ENCODE measurements at places on chromosomes 2 and 18.
A peak's percentile ranks its signal among the peaks of the same experiment; 100 is the strongest.

DNA sequence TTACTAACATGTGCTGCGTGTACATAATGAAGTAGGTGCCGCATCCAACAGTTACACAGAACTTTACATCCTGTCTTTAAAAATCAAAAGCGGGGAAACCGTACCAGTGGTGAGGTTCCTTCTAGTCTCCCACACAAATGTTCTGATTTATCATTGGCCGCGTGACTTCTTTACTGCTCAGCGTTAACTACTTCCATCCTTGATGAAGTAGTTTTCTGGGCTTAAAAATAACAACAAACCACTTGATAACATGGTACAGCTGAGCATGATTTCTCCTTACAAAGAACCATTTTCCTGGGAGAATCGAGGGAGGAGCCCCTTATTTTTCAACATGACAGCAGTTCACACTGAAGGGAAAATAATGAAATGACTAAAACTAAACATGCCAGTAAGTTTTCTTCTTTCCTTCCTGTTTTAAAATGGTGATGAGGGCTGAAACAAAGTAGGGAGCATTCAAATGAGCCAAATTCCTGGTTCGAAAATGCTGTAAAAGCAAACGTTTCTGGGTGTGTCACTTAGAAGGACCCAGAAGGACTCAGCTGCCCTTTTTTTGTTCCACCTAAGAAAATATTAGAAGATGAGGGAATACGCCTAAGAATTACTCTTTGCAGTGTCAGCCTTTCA is 9.9 kb downstream of the EMILIN2 start:
- DNase-seq, result no peak

DNA sequence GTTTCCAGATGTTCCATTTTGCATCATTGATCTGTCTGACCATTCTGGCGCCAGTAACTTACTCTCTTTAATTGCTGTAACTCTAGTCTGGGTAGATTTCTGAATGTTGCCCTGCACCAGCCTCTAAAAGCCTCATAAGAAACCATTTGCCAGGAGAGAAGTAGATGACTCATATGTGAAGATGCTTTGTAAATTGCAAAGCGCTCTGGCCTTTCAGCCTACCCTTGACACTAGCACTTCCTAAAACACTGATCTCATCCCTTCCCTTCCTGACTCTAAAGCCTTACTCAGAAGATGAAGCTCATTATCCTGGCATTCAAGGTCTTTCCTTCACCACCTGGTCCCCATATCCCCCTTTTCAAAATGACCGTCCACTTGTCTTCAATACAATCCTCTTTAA is 193.2 kb upstream of the MEX3C start:
- no peak for DNase-seq

DNA sequence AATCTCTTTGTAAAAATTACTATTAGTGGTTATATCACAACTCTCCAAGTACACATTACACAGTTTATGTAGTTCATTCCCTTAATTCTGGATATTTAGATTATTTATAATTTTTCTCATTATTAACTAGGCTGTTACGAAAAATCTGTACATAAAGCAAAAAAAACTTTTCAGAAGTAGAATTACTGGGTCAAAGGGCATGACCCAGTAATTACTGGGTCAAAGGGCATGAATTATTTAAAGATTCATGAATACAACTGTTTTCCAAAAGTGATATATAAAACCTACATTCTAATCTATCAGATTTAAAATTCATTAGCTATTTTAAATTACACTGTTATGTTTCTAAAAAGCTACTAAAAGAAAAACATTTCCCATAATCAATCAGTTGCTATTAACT is 55.3 kb downstream of the MSH6 start:
- no peak for DNase-seq

DNA sequence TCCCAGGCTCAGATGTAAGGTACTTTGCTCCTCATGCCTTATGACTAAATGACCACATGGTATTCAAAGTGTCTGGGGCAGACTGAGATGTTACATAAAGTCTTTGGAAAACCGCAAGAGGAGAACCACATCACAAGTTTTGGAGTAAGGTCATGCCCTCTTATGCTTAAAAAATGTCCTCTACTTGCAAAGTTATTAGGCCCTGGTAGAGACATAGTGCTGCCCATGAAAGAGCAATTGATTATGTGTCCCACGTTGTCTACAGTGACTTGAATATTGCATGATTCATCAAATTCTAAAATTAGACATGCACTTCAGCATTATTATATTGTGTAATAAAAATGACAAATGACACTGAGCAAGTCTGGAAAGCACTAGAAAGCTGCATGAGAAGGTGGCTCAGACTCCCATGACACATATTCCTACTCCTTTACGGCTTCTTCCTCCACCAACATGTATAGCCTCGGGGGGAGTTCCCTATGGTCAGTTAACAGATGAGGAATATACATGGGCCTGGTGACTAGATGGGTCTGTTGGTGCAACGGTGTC is 602.6 kb upstream of the VRK2 start:
- DNase-seq, result no peak

GRCh38 chr18:10474309-10474708 is 19.9 kb downstream of the APCDD1 start:
- DNase-seq, result no peak

DNA sequence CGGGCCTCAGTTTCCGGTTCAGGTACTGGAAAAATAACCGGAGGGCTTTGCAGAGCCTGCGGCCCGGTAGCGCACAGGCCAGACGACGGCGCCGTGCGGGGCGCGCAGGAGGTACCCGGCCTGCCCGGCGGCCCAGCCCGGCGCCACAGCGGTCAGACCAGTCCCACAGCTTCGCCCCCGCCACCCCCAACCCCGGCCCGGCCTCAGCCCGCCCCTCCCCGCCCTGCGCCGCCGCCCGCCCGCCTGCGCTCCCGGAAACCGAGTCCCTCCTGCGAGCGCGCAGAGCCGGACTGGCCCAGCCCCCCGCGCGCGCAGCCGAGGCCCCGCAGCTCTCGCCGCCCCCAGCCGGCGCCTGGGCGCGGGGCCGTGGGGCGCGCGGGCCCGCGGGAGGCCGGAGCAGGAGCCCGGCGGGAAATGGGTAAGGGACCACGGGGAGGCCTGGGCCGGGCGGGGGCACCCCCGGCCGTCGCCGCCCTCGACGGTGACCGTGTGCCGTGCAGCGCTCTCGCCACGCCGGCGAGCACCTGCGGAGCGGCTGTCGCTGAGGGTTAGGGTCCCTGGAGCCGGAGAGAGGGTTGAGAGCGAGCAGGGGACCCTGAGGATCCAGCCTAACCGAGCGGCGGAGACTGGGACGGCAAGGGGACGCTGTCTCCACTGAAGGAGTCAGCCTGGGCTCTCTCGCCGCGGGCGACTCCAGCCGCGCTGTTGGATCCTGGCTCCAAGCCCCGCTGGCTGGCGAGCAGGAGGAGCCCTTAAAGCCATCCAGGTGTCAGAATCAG is 16.5 kb upstream of the PSD4 start:
- DNase-seq, result no peak

GRCh38 chr2:72780477-72780876 is 45.4 kb downstream of the EXOC6B start:
- DNase-seq, result no peak

- no peak for DNase-seq
These were observed 7.9 kb downstream of the SERPINB12 start for GRCh38 chr18:63550068-63550467.

DNA sequence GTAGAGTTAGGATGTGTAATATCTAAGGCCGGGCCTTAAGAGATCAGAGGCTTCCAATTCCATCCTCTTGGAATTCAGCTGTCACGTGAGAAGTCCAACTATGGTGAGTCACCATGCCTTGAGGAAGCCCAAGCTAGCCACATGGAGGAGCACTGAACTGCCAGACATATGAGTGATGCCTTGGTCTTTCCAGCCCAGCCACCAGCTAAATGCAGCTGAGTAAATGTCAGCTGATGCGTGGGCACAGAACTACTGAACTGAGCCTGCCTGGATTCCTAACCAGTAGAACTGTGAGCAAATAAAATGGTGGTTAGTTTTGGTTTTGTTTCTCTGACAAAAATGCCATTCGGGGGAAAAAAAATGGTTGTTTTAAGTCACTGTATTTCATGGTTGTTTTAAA is 153.7 kb upstream of the SERTAD2 start:
- peak; percentile 29 for DNase-seq

- DNase-seq, result no peak
These were observed 116.9 kb downstream of the PHLPP1 start for GRCh38 chr18:62832282-62832681.

GRCh38 chr2:169009865-169010579 is 21.1 kb downstream of the ABCB11 start:
- no peak for DNase-seq

DNA sequence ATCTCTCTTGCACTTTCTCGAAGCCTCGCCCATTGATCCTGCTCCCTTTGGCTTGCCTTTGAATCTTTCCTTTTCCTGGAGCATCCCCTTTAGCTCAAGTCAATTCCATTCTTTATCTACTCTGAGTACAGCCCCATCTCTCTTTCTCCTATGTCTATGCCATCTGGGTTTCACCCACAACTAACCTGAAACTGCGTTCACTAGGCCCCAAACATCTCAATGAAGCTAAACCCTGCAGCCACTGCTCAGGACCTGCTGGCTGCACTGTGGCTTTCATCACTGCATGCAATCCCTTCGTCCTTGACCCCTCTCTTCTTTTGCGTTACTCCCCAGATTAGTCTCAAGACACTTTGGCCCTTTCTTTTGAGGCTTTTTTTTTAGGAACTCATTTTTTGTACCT is 81.6 kb upstream of the CYRIA start:
- DNase-seq, result no peak

DNA sequence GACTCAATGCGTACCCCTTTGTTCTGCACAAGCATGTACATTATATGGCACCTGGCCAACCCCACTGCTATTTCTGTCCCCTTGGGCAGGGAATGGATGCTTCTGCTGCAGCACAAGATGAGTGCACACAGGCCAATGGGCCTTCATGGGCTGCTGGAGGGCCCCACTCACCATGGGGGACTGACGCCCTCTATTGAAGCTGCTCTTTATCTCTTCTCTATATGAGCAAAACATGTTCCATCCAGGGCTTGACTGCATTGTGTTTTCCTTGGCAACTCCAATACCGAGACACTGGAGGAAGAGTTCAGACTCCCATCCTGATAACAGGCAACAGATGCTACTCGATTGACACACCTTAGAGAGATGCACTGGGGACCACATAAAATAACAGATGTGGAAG is 251.6 kb upstream of the NCKAP5 start:
- DNase-seq, result no peak

- DNase-seq, result no peak
These were observed 10.2 kb downstream of the GBX2 start for GRCh38 chr2:236157815-236158498.

DNA sequence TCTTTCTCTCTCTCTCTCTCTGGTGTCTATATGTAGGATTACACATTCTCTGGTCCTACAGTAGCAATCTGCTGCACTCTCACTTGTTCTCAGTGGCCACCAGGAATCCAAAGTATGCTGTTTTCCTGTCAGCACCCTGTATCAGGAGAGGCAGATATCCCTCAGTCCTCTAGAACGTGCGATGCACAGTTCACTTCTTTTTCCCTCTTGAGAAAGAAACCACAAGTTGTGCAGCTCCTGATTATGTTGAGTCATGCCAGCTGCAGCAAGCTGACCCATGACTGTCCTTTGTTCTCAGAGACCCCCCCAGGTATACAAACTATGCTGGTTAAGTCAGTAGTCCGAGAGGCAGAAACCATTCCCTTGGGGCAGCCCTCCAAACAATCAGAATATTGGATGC is 54.6 kb downstream of the LANCL1 start:
- no peak for DNase-seq

DNA sequence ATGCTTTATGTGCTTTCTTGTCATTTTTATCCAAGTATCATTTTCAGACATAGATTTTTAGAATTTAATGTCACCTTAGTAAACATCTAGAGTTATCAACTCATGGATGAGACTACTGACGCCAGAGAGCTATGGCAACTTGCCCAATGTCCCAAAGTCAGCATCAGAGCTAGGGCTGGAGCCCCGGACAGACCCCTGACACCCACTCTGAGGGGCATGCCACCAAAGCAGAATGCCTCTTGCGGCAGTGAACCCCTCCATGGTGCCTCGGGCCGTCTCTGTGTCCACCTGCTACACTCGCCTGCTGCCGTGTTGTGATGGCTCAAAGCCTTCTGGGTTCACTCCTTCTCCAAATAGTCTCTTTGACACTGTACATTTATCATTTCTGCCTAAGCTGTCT is 5.4 kb downstream of the SIGLEC15 start:
- no peak for DNase-seq

- peak; percentile 49 for DNase-seq
These were observed 10.8 kb upstream of the NEU4 start for GRCh38 chr2:241798081-241798630.

Data from activated naive CD4-positive, alpha-beta T cell treated with anti-CD3 and anti-CD28 coated beads, Interleukin-2, amount 50 U/mL, for 72 hours (primary cell).